Muscle of arm (tissue), 14 donors: ENCODE measurements at places on chromosomes 16 and 17. TPM values are rescaled to one million over a fixed set of nuclear protein-coding genes. Genes with fewer than 3 reads are reported as not detected.

AIPL1 gene
- not detected for polyA plus RNA-seq

E2F4 gene
- polyA plus RNA-seq, result 85.1 TPM

CASKIN2 gene
- polyA plus RNA-seq, result 19.2 TPM

MGRN1 gene
- 47.6 TPM for polyA plus RNA-seq

GRCh38 chr16:80527297-80527696, 13.5 kb upstream of the DYNLRB2 start:
- no peak for DNase-seq

DNA sequence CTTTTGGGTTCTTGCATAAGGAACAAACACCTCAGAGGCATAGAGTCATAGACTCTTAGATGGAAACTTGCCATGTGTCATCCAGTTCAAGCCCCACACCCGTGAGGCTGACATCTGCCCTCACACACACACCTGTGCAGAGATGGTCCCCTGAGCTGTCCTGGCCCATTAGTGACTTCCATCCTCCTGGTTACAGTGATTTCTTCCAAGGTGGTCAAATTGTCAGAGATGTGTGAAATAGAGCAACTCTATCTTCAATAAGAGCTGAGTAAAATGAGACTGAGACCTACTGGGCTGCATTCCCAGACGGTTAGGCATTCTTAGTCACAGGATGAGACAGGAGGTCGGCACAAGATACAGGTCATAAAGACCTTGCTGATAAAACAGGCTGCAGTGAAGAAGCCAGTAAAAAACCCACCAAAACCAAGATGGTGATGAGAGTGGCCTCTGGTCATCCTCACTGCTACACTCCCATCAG, 342.2 kb upstream of the TNRC6C start:
- DNase-seq, result no peak

DNA sequence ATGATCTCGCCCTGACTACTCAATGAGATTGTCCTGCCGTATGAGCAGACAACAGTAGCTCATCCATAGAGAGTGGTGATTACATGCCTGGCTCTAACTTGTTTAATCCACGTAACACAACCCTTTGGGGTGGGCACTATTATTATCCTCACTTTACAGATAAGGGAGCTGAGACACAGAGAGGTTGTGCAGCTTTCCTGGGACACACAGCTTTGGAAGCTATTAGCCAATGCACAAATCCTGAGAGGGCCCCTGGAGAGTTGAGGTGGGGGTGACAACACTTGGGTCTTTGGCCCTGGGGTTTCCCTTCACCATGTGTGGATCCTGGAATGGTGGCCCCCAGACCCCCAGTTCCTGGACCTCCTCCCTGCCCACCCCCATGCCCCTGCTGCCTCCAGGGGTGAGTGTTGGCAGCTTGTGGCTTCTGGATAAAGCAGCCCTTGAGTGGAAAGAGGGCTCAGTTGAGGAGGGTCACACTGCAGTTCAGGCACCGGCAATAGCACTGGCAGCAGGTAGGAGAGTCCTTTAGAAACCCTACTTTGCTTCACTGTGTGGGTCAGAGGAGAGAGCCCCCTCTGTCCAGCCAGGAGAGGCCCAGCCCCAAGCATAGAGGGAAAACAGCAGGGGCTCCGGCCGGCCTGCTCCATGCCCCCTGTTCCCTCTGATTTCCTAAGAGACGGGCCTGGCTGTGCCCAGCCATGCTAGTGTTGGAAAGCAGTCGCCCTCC, 230.7 kb downstream of the KATNIP start:
- no peak for DNase-seq

GRCh38 chr16:65041667-65042066, 80.2 kb downstream of the CDH11 start:
- no peak for DNase-seq

GRCh38 chr17:2397247-2398171, 3.4 kb downstream of the MNT start:
- no peak for DNase-seq
